ENCODE measurements at places on chromosomes 4 and X.
A peak's percentile ranks its signal among the peaks of the same experiment; 100 is the strongest.

DNA sequence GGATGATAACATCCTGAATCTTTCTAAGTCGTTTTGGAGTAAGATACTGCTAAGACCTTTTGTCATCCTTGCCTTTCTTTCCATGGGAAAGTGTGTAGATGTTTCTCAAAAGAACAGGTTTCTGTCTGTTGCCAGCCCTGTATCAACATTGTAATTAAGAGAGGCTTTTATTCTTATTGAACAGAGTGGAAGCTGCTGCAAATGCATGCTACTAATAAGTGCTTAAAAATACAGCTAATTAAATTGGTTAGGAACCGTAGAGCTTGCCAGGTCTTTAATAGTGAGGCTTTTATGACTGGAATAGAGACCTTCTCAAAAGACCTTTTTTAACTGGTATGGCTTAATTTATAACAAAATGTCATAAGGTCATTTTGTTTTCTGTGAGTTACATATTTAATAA is 34.4 kb downstream of the INTU start:
- no peak for DNase-seq

DNA sequence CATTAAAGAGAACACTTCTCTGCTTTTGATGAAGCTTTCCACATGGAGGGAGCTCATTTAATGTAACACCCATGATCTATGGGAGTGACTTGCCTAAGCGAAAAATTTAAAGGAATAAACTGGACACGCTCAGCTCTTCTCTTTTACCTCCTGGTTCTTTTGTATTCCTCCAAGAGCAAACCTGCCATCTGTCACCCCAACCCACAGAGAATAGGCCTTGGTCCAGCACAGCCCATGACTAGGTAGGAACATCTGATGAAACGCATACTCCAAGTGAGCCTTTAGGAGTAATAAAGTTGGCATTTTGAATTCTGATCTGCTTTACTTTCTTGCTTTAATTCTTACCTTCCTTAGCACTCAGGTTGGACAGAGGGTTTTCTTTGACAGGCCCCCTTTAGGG is 389.0 kb downstream of the HNRNPD start:
- no peak for DNase-seq

DNA sequence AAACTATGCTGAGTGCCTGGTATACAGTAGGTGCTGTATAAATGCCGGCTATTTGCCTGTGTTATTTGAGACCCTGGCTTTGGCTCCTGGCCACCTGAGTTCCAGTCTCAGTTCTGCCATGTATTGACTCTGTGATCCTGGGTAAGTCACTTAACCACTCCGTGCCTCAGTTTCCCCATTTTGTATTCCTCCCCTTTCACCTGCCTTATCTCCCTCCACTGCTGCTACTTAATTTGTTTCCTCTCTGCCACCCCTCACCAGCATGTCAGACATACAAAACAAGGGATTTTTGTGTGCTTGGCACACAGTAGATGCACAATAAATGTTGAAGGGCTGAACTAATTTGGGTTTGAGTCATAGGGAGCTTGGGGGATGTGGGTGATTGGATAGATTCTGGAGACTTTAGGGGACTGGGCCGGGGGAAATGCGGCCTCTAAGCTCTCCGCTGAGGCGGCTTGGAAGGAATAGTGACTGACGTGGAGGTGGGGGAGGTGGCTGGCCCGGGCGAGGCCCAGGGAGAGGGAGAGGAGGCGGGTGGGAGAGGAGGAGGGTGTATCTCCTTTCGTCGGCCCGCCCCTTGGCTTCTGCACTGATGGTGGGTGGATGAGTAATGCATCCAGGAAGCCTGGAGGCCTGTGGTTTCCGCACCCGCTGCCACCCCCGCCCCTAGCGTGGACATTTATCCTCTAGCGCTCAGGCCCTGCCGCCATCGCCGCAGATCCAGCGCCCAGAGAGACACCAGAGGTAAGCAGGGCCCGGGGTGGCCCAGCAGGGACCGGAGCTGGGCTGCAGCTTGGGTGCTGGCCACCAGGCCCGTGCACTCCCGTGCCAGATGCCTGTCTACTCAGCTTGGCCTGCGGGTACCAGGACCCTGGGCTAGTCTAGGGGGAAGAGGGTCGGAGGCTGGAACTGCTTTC is at the start of gene TIMP1:
TIMP1 (plus strand) TSS at position 706 of the 917 bp plus-strand sequence. CDS start 980 bp downstream, outside the sequence.
- peak; percentile 64 for DNase-seq

- DNase-seq = no peak
Measured at GRCh38 chrX:143296521-143296920, 220.8 kb downstream of the SPANXN3 start.

- DNase-seq = no peak
Measured at GRCh38 chr4:7410446-7410845, 24.3 kb downstream of the PSAPL1 start.

GRCh38 chr4:157674699-157675098 is 454.2 kb downstream of the GRIA2 start:
- DNase-seq = no peak

- DNase-seq = no peak
Measured at GRCh38 chrX:41096339-41096955, 11.2 kb downstream of the USP9X start.

GRCh38 chr4:5888222-5889001 is 4.5 kb downstream of the CRMP1 start:
- DNase-seq = no peak

- DNase-seq = no peak
Measured at GRCh38 chr4:45580334-45580733, 543.5 kb downstream of the GABRG1 start.

- DNase-seq = no peak
Measured at GRCh38 chr4:89070041-89070440, 13.1 kb upstream of the FAM13A start.

GRCh38 chr4:25915353-25915705 is 1.3 kb downstream of the SMIM20 start:
- no peak for DNase-seq

DNA sequence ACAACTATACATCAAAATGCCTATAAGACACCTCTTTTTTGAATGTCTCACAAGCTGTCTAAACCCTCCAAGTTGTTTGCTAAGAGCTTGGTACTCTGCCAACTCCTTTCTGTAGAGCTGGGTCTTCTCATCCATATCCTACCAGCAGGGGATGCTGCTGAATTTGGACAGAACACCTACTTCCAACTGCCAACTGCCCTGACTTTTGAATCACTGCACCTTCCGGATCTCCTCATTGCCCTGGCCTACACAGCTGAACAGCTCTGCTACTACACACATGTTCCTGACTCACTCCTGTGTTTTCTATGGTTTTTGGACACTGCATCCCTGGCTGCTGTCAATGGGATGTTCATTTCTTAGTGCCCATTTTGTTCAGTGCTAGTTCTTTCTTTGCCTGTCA is 18.7 kb downstream of the FAM184B start:
- DNase-seq = no peak

DNA sequence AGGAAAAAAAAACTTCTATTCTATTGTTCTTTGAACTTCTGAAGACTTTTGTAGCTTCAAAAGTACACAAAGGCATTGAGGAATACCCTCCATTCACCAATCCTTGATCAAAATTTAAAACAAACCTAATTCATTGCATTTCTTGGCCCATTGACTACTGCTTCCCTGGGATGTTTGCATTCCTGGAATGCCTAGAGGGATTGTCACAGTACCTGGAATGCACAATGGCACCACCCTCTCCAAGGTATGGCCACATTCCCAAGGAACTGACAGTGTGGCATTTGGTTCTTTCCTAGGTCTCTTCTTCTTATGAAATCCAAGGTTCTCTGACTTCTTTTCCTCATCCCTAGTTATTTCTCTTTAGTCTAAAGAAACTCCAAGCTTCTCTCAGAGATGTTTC is 600.7 kb downstream of the CCSER1 start:
- no peak for DNase-seq

GRCh38 chr4:155307731-155308277 is 69.0 kb downstream of the MAP9 start:
- no peak for DNase-seq

DNA sequence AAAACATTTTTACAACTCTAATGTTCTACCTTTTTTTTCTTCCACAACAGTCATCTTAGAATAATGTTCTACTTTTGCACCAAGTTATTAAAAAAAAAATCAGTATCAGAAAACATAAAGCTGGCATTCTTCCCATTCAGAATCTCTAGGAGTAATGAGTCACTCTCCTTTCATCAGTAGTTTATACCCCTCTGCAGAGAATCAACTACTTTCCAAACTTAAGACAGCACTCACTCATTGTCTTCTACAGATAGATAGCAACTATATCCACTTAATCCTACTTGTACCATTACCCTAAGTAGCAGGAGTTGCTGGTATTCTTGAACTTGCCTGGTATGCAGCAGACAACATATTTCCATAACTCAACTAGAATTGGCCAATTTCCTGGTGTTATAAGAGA is 3.2 kb downstream of the TIGD4 start:
- no peak for DNase-seq

GRCh38 chrX:111090458-111090857 is 5.5 kb upstream of the PAK3 start:
- DNase-seq = no peak

- no peak for DNase-seq
Measured at GRCh38 chr4:69750346-69750745, 10.1 kb downstream of the SULT1B1 start.

DNA sequence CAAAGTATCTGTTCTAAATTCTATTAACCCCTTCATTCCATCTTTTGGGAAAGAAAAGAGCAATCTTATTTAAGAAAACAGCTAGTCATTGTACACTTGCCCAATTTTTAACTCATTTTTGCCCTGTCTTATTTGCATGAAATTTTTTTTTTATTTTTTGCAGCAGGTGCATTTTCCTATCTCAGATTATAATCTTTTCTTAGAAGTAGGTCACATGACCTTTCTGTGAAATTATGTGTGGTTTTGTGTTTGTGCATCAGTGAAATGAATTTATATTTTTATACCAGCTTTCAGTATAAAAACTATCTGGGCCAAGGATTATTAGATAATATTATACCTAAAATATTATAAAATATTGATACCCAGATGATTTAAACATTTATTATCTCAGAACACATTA is 145.6 kb downstream of the INPP4B start:
- no peak for DNase-seq

GRCh38 chr4:107037199-107037584 is 1.1 kb upstream of the DKK2 start:
- DNase-seq = no peak

- no peak for DNase-seq
Measured at GRCh38 chr4:140633124-140633523, 64.4 kb upstream of the UCP1 start.

DNA sequence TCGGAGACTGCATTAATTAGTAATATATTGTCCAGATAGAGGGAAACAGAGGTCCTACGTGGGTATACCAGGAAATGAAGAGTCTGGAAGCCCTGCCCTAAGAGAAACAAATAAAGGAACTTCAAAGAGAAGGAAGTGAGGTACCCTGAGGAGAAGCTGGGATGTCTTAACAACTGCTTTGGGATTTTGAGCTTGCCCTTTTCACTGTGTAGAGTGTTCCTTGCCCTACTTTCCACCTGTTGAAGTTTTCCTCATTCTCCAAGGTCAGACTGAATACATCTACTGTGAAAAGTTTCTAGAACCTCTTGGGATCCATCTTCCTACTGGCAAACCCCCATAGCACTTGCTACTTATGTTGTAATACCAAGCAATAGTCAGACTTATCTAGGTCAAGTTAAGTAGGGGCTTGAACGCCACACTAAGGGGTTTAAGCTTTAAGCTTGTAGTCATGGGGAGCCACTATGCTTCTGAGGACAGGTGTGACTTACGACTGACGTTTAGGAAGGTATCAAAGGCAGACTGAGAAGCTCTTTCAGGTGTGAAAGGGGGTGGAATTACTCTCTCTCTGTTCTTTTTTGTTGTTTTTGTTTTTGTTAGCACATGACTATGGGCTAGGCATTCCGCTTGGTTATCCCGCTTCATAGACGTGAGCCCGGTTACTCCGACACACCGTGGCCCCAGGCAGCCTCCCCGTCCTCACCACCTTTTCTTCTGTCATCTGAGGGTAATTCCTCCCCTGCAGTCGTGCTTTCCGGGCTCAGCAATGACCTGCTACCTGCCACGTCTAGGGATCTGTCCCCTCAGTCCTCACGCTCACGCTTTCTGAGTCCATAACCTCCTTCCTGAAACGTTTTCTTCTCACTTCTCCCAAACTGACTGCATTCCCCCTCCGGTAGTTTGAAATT is 959 bp upstream of the REST start:
- DNase-seq = no peak

- DNase-seq = no peak
Measured at GRCh38 chr4:176273736-176274135, 4.7 kb upstream of the ASB5 start.

DNA sequence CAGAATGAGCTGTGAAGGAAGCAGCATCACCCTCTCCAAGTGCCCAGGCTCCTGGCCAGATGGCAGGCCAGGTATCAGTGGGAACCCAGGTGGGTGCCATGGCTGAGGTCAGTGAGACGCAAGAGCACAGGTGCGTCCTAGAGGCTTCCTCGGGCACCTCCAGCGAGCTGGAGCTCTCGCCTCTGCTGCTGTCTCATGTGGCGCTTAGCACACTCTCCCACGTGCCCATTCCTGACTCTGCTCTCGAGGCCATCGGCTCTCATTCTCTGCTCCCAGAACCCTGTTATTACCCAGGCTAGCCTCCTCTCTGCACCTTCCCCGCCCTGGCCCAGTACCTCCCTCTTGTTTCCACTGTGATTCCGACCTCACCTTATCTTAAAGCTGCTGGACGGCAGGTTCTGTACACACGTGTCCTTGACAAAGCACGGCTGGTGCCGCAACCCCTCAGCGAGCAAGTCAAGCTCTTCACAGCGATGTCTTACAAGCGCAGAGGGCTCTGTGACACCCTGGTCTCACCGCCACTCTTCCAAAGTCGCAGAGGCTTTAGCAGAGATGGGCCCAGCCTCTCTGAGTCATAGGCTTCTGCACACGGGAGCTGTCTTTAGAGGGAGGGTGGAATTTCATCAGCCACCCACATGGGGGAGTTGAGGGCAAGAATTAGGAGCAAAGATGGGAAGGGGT is 15.4 kb upstream of the MSANTD1 start:
- DNase-seq = no peak

GRCh38 chr4:40577588-40578253 is 51.9 kb downstream of the RBM47 start:
- DNase-seq = no peak

DNA sequence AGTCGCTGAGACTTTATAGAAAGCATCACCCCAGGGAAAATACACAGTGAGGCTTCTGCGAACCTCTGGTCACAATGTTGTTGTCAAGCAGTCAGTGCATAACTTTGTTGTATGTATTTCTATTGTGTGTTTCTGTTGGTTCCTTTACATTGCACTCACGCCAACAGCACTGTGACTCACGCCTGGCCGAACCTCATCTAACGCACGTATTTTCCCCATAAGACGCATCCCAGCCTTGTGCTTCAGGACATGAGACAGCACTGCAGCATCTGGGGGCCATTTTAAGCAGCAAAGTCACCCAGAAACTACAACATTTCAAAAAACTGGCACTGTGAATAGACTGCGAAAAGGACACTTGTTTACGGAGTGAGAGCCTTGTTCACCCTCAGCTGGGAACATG is 30.6 kb downstream of the TBL1X start:
- no peak for DNase-seq
